ENCODE measurements at places on chromosomes 1 and 21.

DNA sequence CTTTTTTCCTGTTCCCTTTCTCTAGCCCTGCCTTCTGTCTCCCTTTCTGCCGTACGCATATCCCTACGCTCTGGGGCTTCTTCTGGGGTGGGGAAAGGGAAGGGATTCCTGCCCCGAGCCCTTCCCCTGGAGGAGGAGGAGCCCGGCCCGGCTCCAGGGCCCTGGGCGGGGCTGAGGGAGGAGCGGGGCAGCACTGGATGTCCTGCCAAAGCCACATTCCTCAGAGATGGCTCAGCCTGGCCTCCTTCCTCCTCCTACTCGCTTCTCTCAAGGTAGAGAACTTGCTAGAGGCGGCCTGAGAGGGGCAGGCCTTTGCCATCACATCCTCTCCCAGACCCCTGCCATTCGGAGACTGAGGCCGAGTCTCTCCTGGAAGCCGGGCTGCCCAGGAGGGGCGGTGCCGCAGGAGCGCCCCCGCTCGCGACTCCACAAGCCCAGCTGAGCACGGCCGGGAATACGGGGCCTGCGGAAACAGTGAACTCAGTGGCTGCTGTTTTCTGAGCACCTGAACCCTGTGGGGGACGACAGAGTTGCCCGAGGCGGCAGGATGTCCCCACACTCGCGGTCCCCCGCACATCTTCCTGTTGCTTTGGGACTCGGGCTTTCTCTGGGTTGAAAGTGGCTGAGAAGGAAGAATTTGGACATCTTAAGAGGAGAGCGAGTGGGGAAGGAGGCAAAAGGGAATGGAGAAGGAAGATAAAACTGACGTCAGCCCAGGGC lies 12.2 kb downstream of the ADAMTSL4 start:
- peak; percentile 35 for DNase-seq

DNA sequence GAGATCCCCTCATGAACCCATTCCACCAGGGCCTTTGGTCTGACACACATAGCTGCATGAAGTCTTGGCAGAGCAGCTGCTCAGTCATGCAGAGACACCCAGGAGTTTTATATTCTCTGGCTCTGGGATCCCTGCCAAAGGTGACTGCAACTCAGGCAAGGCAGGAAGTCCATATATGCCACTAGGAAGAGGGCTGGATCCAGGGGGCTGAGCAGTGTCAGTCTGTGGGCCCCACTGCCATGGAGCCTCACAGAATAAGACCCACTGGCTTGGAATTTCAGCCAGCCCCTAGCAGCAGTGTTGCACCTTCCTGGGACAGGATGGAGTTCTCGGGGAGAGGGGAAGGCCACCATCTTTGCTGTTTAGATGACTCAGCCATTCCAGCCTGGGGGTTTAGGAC lies 199.7 kb downstream of the TBX15 start:
- DNase-seq = no peak

DNA sequence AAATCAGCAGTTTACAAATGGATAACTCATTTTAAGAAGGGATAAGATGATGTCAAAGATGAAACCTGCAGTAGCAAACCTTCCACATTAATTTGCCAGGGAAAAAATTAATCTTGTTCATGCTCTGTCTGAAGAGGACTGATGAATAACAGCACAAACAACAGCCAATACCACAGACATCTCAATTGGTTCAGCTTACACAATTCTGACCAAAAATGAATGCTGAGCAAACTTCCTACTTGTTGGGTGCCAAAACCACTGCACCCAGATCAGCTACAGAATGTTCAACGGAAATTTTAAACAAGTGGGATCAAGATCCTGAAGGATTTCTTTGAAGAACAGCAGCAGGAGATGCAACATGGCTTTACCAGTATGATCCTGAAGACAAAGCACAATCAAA lies 98.3 kb downstream of the COQ8A start:
- DNase-seq = no peak

- no peak for DNase-seq
Observed at GRCh38 chr1:172646653-172647052, 12.2 kb upstream of the FASLG start.

DNA sequence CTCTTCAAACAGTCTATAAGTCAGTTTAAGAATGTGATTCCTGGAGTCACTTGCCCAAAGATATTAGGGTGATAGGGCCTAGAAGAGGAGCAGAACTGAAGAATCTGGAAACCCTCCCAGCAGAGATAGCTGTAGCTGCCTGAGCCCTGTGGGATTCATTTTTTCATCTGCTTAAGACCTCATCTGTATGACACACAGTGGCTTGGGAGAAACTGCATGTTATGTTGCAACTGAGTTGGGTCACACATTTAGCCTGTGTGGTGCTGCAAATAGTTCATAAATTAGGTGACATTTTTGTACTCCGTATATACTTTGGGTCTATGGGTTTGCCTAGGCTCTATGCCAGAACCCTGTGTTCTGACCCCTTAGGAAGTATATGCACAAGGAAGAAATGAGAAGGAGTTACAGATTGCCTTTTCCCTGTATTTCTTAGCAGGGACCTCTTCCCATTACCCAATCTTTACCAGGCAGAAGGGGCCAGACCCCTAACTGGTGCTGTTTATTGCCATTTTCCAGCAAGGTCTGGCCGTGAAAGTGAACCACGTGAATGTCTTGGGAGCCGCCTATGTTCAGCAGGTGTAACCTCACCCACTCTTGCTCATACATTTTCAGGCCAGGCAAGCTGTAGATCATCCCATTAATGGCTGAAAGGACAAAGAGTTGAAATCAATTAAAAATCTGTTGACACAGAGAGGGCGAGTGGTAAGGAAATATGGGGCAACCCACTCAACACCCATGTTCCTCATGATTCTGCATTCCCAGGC lies 41.9 kb upstream of the SLC19A2 start:
- no peak for DNase-seq

GRCh38 chr1:186518395-186518794 lies 57.5 kb upstream of the PDC start:
- no peak for DNase-seq

GRCh38 chr1:177471244-177471643 lies 300.5 kb downstream of the BRINP2 start:
- no peak for DNase-seq

DNA sequence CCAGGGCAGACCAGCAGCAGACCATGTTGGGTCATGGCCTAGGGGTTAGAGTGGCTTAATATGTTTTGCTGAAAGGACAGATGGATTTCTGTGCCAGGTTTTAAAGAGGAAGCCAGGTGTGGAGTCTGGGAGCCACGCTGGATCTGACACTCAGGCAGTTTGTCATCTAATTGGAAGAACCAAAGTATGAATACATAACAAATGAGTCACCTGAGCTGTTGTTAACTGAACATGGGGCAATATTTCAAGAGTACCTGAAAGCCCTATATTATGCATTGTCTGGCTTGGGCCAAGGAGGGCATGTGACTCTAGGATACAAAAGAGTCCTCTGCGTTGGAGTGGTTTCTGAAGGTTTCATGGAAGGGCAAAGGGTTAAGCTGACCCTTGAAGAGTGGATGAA lies 70.6 kb downstream of the LMO4 start:
- DNase-seq = no peak

DNA sequence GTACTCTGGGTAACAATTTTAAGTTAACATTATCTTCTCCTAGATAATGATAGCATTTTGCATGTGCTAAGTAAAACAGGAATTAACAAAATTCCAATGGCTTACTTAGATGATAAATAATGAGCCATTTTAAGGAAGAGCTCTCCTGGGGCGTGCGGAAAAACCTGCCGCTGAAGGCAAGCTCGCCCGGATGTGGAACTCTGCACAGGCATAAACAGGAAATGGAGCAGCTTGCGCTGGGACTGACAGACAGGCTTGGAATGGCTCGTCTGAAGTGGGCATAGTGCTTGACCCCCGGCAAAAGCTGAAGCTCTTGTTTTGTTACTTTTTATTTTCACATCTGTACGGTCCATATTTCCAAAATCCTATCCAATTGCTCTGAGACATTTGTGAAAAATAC lies 169.2 kb downstream of the ZNF281 start:
- DNase-seq = no peak

GRCh38 chr1:20366056-20366462 lies 75.4 kb downstream of the VWA5B1 start:
- no peak for DNase-seq

GRCh38 chr1:187042538-187042937 lies 213.8 kb downstream of the PLA2G4A start:
- DNase-seq = no peak

DNA sequence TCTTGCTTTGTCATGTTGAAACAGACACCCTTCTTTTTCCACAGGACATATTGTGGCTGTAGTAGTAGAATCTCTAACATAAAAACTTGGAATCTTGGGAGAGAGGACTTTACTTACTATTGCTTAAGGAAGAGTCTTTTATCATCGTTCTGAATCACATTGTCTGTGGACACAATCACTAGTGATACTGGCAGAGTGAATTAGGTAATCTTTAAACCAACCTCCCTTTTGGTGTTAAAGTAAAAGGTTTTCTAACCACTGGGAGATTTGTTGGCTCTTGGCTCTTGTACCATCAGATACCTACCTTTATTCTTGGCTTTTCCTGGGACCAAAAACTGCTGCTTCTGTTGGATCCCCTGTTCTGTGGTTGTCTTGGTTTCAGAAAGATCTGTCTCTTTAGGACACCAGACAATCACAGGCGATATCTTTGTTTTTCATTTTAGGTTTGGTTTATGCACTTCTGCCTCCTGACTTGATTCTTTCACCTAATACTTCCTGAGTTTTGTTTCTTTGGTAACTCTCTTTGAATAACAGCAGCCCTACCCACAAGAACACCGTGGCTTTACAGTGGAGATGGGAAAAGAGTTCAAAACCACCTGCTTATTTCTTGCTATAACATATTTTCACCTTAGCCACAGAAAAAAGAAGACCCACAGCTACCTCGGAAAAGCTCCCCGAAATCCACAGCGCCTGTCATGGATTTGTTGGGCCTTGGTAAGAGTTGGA lies 36.6 kb upstream of the ZFP69B start:
- no peak for DNase-seq

- no peak for DNase-seq
Observed at GRCh38 chr21:32979598-32980268, 46.0 kb upstream of the OLIG2 start.

DNA sequence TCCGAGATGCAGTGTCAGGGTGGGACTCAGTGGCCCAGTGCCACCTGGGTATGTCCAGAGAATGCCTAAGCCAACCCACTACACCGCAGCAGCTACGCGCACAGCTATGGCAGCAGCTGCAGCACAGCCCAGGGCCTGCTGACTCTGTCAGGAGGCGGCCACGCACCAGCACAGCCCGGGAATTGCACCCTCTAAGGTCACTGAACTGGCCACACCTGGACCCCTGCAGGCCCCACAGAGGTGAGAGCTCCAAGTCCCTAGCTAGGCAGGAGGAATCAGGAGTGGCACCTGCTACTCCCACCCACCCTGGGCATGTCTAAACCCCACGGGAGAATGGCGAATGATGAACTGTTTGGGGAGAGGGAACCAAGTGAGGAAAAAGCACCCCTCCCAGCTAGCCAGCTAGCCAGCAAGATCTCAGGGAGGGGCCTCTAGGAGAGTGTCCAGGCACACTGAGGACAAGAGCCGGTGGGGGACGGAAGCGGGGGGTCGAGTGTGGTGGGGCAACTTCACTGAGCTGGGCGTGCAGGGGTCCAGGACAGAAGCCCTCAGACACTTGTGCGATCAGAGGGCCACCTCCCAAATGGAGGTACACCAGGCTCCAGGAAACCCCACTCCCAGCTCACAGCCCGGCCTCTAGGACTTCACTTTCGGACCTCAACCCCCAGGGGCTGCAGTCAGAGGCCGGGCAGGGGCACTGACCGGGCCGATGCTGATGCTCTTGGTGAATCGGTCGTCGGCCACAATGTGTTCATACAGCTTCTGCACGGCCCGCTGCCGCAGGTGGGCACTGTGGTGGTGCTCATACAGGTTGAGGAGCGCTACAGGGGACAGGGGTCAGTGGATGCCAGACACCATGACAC lies 13.9 kb downstream of the LSS start:
- DNase-seq = no peak

DNA sequence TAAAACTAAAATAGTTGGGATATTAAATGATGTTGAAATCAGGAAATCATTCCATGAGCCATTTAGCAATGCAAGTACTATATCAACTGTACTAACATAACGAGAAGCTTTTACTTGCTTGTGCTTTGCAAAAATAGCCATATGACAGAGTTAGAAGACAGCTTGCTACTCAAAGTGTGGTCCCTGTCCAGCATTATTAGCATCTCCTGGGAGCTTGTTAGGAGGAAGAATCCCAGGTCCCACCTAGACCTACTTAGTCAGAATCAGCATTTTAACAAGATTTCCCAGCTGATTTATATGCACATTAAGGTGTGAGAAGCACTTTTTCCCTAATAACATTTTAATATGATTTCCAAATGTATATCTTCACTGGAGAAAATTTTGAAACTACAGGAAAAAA lies 4.7 kb downstream of the PRKACB start:
- DNase-seq = no peak

GRCh38 chr1:83810144-83810543 lies 188.8 kb downstream of the TTLL7 start:
- DNase-seq = no peak

DNA sequence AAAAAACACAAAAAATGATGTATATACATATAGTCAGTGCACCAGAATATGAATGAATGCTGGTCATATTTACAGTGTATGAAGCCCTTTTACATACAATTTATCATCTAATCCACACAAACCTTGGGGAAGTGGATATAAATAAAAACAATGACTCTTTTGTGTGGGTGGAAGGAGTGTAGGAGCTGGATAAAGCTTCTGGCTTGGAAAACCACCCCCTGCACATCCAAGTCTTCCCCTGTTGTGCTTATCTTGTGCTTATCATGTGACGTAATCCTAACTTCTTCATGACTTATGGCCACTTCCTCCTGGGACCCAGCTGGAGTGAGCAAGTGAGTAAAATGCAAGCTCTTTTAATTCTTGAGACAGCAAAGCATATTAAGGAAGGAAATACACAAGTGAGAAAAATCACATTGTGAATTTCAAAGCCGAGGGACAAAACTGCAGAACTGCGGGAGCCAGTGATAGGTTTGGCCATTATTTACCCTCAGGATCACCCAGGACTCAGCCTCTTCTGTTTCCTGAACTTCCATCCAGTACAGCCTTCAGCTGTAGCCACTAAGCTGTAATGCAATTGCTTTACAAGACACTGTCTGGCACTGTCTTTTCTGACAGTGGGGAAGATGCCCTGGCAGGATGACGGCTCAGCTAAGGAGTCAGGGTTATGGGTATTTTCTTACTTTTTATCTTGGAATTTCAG lies 104.0 kb upstream of the PPM1J start:
- no peak for DNase-seq

GRCh38 chr1:175493321-175494010 lies 249.9 kb downstream of the TNR start:
- DNase-seq = no peak

DNA sequence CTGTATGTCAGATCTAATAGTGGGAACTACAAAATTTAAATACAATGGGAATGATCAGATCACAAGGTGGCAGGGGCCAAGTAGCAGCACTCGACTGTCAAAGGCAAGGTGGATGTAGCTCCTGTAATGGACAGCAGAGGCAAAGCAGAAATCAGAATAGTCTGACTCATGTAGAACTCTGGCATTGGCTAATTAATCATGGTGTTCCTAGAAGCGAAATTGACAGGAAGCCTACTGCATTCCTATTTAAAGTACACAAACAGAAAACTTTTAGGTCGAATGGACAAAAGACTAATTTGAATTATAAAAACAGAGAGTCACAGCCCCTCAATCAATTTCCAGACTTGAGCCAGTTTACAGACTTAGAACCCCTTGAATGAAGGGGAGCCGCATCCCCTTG lies 17.4 kb upstream of the IL12RB2 start:
- DNase-seq = no peak

- no peak for DNase-seq
Observed at GRCh38 chr1:170592591-170593111, 60.7 kb downstream of the GORAB start.

- no peak for DNase-seq
Observed at GRCh38 chr1:51564124-51564523, 45.1 kb upstream of the EPS15 start.

GRCh38 chr1:238257018-238257621 lies 366.4 kb upstream of the ZP4 start:
- DNase-seq = no peak

Measured in activated gamma-delta T cell treated with anti-CD3 and anti-CD28 coated beads, Interleukin-2, amount 50 U/mL, for 16 hours (primary cell).